ENCODE measurements at places on chromosomes 2 and 18. TPM values are rescaled to one million over a fixed set of nuclear protein-coding genes. Genes with fewer than 3 reads are reported as not detected.
A peak's percentile ranks its signal among the peaks of the same experiment; 100 is the strongest.

DNA sequence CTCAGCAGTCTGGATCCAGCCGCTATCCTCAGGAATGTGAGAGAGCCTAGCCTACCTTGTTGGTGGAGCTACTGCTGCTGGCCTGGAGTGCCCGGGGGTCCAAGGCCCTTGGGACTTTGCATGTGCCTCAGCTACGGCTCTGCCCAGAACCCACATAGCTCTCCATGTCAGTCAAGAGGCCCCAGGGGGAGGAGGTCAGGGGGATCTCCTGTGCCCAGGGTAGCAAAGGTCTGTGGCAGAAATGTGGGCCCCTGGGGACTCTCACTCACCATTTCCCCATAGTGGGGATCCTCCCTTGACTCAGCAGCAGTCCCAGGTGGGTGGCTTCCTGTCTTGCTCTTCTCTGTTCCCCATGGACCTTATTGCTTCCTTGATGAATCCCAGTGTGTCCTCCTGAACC, 342.7 kb upstream of the CHAC2 start:
- DNase-seq, result no peak

DNA sequence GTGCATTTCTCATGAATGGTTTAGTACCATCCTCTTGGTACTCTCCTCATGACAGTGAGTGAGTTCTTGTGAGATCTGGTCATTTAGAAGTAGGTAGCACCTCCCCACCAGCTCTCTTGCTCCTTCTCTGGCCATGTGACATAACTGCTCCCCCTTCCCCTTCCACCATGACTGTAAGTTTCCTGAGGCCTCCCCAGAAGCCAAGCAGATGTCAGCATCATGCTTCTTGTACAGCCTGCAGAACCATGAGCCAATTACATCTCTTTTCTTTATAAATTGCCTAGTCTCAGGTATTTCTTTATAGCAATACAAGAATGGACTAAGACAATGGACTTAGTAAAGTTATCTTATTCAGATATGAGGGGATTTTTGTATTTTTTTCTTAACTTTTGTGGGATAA, 43.0 kb downstream of the FTCDNL1 start:
- no peak for DNase-seq

GRCh38 chr2:180778291-180778690, 202.1 kb upstream of the UBE2E3 start:
- no peak for DNase-seq

The MYCN gene
- 2.6 TPM for total RNA-seq

DNA sequence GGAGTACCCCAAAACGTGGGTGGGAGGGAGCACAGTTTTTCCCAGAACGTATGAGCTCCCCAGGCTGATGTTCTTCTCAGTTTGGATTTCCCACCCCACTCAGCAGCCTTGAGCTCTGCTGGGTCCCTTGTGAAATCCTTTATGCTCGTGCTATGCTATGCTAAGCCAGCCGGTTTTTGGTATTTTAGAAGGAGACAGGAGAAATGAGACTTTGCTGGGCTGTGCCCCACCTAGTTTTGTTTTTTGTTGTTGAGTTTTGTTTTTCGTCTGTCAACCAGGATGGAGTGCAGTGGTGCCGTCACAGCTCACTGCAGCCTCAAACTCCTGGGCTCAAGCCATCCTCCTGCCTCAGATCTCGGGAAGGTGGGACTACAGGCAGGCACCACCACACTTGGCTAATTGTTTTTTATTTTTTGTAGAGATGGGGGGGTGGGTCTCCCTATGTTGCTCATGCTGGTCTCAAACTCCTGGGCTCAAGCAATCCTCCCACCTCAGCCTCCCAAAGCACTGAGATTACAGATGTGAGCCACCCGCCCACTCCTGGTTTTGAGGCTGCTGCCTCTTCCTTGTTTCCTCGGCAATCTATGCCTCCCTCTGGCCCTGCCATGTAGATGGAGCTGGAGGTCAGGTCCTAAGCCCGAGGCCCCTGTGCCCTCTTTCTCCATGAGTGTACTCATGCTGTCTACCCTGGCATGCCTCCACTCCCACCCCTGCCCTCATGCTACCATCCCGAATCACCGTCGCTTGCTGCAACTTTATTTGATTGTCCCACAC, 17.5 kb upstream of the MGAT4A start:
- DNase-seq, result no peak

The CYP26B1 gene
- 0.77 TPM for total RNA-seq

DNA sequence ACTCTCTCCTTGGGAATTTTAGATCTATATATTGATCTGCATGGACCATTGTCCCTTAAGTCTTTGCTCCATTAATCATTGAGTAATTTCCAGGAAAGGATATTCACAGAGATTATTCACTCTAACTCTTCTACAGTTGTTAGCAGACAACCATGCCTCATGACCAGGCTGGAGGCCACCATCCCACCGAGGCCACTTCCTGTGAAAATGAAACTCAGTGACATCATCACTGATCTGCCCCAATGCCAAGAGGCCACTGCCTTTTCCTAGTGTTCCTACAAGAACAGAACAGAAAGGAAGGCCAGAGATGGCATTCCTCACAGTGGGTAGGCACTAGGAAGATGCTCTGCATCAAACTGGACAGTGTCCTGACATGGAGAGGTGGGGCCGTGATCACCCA, 161.3 kb downstream of the DTNA start:
- no peak for DNase-seq

GRCh38 chr2:237064203-237065070, 21.3 kb upstream of the COPS8 start:
- no peak for DNase-seq

The HOXD13 gene
- total RNA-seq, result not detected

DNA sequence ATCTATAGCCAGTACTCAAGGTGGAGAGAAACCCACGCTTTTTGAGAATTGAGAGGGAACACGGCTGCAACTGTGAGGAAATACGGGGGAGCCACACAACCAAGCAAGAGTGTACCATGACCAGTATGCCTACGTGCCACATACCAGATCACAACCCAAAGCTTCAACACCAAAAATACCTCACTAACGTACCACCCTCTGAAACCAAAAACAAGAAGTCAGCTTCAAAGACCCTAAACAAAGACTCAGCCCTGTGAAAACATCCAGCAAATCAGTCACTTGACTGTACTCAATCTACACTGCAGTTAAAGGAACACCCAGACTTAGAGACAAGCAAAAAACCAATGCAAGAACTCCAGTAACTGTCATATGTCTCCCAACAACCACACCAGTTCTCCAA, 17.0 kb downstream of the RNU4ATAC start:
- DNase-seq, result no peak

GRCh38 chr2:112073875-112074274, 18.8 kb downstream of the TMEM87B start:
- peak; percentile 32 for DNase-seq

DNA sequence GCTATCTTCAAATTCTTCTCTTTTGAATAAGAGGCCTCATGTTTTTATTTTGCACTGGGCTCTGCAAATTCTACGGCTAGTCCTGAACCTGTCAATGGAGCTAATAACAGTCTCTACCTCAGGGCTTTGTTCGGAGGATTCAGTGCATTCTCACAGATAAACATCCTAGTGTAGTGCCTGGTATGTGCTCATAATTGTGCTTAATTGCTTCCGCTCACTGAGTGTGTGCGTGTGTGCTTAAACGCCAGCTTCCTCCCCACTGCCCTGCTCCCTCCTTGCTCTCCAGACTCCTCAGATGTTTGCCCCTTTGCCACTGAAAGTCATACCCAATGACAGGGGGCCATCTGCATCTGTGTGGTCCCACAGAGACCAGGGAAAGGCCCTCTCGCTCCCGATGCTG, 6.7 kb downstream of the GYPC start:
- DNase-seq, result no peak

DNA sequence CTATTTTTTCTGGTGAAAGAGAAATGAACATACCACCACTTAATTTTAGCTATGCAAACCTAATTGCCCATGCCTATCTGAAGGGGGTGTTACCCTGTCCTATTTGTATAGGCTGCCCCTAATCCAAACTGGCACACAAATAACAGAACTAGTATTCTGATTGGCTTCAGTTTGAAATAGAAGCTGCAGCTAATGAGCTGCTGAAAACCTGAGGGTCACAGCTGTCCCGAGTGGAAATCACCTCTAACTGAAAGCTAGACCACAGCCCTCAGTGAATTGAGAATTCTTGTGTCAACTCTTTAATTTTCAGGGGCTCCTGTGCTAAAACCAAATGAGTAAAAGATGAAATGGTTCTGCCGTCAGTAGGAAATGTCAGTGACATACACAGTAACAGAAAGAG, 28.7 kb downstream of the CCDC141 start:
- DNase-seq, result no peak

GRCh38 chr2:6877402-6878304, at the start of gene RSAD2:
RSAD2 (plus strand) TSS chr2:6877777; CDS start chr2:6877801, 24 bp downstream.
- peak; percentile 30 for DNase-seq

The IL1B gene
- total RNA-seq, result not detected

The CRYBA2 gene
- not detected for total RNA-seq

DNA sequence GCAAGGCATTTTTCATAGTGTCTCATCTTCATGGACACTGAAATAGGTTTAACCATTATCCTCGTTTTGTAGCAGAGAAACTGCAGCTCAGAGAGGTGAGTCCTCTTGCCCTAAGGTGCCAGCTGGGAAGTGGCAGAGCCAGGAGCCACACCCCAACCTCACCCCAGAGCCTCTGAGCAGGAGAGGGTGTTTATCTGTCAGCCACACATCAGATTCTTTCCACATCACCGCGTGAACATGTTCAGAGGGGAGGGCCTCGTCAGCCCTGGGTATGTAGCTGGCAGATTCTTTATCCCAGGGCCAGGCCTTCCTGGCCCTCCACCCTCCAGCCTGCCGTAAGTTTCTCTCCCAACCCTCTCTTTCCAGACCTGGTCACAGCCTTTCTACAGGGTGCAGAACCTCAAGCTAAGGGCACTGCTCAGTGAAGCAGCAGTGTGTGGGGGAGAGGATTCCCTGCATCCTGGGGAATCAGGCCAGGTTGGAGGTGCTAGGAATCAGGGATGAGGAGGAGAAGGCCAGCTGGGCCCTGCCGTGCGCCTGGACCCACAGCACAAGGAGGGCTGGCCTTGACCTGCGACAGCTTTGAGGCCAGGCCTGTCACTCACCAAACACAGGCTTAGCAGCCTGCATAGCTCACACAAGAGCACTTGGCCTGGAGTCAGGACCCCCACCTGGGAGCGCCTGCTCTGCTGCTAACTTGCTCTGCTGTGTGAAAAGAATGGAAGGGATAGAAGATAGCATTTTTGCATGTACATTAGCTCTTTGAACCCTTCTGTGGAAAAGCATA, 111.3 kb upstream of the MCFD2 start:
- no peak for DNase-seq

GRCh38 chr18:45554389-45554737, 60.9 kb upstream of the SLC14A2 start:
- DNase-seq, result no peak

GRCh38 chr2:8324164-8324856, 357.5 kb upstream of the ID2 start:
- DNase-seq, result no peak

DNA sequence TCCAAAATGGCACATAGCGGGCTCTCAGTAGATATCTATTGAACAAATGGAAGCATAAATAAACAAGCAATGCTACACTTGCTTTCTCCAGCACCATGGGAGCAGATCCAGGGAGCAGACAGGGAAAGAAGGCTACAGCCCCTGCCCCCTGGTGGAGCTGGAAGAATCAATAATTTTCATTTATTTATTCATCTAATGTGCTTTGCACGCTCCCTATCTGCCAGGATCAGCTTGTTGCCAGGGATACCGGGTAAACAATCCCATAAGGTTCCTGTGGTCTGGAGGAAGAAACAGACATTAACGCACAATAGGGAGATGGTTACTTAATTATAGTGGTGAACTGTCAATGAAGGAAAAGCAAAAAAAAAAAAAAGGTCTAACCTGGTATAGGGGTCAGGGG, 40.1 kb upstream of the CLASP1 start:
- peak; percentile 44 for DNase-seq

The PAX3 gene
- not detected for total RNA-seq

The KCNIP3 gene
- 1.5 TPM for total RNA-seq

DNA sequence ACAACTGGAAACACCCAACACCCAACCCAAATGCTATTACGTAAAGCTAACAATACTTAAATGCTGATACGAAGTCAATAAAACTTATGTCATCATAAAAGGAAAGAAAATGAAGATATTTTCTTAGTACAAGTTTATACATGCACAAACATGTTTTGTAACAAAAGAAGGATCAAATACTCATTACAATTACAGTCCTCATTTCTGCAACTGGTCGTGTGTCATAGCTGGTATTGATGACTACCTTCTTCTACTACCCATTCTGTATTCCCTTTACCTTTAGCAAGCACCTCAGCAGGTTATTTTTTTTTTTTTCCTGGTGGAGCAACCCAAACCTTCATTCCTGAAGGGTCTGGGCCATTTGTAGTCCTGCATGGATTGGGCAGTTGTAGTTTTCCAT, 1298.5 kb downstream of the SUCLG1 start:
- DNase-seq, result no peak

DNA sequence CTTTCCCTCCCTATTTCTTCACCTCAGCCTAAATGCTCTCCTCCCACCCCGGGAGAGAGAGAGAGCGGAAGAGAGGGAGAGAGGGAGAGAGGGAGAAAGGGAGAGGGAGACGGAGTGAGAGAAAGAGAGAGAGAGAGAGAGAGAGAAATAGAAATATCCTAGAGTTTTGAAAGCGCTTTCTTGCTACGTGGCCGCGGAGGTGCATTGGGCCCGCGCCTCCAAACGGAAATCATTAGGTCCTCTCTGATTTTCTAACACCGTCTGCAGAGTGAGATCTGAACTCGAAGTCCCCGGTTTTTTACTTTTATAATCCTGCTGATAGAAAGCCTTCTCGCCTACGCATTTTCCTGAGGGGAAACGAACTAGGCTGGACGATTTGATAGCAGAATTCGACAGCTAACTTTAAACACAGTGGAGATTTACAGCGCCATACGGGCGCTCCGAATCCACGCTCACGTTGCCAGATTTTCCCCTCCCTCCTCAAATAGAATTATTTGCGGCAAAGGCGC, 903 bp upstream of the EVX2 start:
- no peak for DNase-seq

DNA sequence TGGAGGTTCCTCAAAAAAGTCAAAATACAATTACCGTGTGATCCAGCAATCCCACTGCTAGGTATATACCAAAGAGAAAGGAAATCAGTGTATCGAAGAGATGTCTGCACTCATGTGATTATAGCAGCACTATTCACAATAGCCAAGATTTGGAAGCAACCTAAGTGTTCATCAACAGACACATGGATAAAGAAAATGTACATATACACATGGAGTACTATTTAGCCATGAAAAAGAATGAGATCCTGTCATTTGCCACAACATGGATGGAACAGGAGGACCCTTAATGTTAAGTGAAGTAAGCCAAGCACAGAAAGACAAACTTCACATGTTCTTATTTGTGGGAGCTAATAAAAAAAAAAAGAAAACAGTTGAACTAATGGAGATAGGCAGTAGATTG, 78.7 kb downstream of the DGKD start:
- no peak for DNase-seq
